ENCODE measurements at places on chromosomes 16 and 17.

GRCh38 chr16:17266608-17267313 is 204.0 kb downstream of the XYLT1 start:
- no peak for DNase-seq

- no peak for DNase-seq
Observed at GRCh38 chr16:67663877-67664222, 2.7 kb downstream of the ENKD1 start.

DNA sequence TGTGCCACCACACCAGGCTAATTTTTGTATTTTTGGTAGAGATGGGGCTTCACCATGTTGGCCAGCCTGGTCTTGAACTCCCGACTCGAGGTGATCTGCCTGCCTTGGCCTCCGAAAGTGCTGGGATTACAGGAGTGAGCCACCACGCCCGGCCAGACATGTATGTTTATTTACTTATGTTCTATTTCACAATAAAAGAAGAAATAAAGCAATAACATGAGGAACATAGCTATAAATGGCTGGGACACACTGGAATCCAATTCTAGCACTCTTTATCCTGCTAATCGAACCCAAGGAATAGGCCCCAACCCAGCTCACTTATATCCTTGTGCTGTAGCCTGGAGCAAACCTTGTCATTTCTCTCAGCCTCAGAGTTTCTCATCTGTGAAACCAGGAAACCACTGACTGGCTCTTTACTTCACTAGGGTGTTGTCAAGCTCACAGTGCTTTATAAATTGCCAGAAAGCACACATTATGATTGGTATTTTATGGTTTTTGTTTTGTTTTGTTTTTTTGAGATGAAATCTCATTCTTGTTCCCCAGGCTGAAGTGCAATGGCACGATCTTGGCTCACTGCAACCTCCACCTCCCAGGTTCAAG is 4.3 kb upstream of the ODAD4 start:
- no peak for DNase-seq

DNA sequence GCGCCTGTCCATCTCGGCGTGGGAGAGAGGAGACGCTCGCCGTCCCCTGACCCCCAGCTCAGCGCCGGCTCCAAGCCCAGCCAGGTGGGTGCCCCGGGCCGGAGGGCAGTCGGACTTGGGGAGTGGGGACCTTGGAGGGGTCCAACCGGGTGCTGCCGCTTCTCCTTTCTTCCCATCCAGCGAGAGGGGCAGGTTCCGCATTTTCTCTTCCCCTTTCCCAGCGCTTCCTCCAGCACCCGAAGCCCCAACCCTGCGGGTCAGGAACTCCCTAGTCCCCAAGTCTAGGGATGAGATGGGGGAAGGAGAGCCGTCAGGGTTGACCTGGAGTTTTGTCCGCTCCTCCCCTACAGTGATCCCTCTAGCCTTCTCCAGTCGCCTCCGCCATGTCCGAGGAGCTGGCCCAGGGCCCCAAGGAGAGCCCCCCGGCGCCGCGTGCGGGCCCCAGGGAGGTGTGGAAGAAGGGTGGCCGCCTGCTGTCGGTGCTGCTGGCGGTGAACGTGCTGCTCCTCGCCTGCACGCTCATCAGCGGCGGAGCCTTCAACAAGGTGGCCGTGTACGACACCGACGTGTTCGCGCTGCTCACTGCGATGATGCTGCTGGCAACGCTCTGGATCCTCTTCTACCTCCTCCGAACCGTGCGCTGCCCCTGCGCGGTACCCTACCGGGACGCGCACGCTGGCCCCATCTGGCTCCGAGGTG is at the start of gene OTOP2:
TSS of gene OTOP2 (plus strand) at position 24 of the 699 bp plus-strand sequence. CDS start at position 384, 360 bp downstream.
- DNase-seq: no peak

DNA sequence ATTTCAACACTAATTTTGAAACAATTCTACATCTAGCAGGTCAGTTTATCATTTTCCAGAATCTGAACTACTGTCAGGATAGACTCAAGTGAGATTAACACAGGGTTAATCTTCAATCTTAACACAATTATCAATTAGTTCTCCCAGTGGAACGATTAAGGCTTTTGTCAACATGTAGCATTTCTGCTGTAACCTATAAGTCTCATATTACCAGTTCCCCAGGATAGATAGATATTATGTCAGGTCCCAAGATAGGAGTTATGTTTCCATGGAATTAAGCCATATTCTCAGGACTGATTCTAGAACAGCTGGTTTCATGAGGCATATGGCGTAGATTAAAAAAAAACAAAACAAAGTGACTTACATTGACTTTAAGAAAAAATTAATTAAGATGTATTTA is 4.4 kb upstream of the FBF1 start:
- DNase-seq: no peak

DNA sequence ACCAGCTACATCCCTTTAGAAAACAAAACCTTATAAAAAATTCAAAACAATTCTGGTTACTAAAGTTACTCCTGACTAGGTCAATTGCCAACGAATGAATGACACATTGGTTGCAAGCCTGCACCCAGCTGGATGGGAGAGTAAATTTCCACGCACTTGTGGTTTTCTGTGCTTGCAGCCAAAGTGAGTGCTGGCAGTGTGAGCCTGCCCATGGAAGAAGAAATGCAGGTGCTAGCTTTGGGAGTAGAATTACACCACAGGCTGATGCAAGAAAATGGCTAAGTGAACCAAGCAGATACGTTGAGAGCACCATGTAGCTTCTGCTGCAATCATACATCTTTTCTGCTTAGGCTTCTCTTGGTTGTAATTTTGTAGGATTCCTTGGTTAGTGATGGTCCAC is 74.6 kb downstream of the SYCE1L start:
- peak; percentile 64 for DNase-seq

DNA sequence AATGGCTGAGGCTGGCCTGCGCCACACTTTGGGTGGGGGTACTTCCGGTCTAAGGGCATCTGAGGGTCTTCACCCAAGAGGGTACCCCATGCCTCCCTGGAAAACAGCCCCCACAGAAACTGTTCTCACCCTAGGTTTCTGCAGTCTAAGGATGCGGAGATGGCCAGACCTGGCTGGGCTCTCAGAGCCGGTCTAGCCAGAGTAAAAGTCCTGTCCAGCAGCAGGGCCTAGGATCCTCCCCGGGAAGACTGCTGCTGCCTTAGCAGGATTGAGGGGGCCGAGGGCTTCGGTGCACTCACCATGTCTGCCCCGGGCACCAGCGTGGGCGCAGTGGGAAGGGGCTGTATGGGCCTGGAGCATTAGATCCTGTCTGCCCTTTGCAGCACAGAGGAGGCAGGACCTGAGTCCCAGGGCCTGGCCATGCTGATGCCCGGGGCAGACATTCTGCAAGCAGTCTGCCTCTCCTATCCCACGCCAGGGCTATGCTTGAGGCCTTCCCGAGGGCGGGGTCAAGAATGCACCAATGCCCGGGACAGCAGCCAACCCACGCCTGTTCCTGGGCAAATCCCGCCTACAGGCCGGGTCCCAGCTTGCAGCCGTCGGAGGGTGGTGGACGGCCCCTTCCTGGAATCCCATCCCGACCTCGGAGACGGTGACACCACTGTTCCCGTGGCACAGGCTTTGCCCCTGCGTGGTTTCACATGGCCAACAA is 54.7 kb downstream of the CBFA2T3 start:
- DNase-seq: peak; percentile 28

Data from amniotic epithelial cell (primary cell).